ENCODE measurements at places on chromosomes 11 and 22.

DNA sequence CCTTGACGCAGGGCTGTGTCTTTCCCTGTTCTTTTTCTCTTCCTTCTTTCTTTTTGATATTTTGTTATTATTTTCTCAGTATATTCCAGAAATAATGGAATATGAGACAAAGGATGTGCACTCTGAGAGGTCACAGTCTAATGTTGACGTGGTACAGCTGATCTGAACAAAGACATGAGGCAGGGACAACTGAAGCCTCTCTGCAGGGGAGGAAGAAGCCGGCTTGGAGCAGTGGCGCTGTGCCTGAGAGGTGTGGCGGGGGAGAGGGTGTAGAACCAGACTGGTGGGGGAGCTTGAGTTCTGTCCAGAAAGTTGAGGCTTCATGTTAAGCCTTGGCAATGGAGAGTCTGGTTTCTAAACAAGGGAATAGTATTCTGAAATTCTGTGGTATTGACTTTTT is 34.7 kb downstream of the ADAMTS15 start:
- DNase-seq, result no peak

DNA sequence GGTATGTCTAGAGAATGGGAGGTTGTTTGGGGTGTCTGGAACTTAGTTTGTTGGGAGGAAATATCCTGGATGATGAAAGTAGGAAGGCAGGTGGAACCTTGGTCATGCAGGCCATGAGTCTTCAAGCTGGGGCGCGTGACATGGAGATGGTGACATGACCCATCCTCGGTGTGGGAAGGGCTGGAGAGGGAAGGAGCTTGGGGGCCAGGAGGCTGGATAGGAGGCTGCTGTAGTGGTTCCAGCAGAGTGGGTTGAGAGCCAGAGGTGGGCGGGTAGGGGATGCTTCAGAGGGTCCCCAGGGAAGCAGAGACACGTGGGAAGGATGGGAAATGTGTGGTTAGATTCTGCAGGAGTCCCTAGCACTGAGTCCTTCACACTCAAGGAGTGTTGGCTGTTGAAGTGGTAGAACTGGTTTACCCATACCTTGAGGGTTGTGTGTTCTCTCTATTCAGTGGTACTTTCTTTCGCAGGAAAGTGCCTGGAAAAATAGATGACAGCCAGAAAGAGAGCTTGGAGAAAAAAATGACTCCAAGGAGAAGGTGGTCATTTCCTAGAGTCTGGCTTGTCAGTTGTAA is 56.8 kb downstream of the LDLRAD3 start:
- no peak for DNase-seq

DNA sequence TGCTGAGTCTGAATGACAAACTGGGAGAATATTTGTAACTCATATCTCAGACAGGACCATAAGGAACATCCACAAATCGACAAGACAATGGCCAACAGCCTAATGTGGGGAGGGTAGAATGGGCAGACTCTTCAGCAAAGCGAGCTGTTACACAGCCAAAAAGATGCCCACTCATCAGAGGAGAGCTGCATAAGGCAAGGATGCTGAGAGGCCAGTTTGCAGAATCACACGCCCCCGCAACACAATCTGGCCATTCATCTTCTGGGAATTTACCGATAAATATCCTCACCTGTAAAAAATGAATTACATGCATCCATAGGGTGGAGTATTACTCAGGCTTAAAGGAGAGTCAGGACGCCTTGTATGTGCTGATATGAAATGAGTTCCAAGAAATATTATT is 57.5 kb upstream of the SLC22A12 start:
- no peak for DNase-seq

DNA sequence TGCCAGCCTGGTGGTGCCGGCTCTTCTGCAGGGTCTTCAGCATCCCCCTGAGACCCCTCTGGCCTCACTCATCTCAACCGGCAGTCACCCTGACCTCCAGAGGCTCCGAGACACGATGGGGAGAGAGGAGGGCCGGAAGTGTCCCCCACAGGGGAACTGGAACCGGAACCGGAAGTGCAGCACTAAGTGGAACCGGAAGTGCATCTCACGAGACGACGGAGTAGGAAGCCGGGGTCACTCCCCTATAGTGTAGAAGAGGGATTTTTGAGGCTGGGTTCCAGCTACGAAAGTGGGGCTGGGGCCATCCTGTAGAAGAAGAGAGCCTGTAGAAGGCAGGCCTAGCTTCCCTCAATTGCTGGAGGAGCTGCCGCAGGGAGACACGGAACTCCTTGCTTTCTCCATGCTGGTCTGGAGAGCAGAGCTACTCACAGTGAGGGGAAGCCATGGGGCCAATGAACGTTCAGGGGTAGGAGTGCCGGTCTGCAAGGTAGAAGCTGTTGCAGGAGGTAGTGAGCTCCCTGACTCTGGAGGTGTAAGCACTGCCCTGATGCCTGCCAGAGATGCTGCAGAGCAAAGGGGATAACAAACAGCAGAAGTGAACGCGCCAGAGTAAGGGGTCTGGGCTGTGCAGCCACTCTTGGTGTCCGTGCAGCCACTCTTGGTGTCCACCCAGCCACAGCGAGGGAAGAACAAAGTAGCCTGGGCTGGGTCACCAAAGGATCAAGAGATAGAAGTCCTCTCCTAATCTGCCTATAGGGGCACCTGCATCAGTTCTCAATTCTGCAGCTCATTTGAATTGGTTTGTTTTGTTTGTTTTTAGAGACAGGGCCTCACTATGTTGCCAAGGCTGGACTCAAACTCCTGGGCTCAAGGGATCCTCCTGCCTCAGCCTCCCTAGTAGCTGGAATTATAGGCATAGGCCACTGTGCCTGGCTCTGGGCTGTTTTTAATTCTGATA is 21.9 kb downstream of the SCUBE1 start:
- no peak for DNase-seq

DNA sequence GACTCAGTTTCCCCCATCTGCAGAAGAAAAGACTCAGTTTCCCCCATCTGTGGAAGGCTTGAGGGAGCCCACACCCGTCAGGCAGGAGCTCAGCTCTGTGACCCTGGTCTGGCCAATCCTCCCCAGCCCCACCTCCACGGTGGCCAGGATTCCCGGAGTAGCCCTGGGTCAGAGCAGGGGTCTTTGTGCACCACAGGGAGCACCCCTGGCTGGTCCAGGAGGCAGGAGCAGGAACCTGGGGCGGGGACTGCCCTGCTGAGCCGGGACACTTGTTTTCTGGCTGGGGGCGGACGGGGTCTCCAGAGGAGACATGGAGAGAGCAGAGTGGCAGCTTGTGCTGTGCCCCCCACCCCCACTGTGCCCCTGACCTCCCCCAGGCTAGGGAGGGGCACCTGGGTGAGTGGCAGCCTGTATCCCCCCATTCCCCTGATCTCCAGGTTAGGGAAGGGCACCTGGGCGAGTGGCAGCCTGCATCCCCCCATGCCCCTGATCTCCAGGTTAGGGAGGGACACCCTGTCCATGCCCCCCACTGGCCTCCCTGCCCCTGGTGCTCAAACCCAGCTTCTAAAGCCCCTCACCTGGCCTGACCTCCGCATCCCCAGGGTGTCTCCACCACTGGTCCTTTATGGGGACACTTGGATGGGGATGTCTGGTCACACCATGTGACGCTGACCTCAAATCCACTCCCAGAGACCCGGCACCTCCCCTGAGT is 18.8 kb downstream of the IL17REL start:
- DNase-seq, result no peak

GRCh38 chr11:30016588-30017363 is at the start of gene KCNA4:
TSS of gene KCNA4 (minus strand) at chr11:30017030. CDS start at chr11:30012678, 4,352 bp downstream.
- DNase-seq, result no peak

- no peak for DNase-seq
Measured at GRCh38 chr22:25566186-25566897, 1.9 kb downstream of the GRK3 start.

GRCh38 chr11:15146271-15147003 is 31.7 kb downstream of the INSC start:
- DNase-seq, result no peak

- DNase-seq, result no peak
Measured at GRCh38 chr11:10770626-10771254, 19.7 kb downstream of the CTR9 start.

- DNase-seq, result no peak
Measured at GRCh38 chr22:23100124-23100801, 29.9 kb downstream of the GNAZ start.

DNA sequence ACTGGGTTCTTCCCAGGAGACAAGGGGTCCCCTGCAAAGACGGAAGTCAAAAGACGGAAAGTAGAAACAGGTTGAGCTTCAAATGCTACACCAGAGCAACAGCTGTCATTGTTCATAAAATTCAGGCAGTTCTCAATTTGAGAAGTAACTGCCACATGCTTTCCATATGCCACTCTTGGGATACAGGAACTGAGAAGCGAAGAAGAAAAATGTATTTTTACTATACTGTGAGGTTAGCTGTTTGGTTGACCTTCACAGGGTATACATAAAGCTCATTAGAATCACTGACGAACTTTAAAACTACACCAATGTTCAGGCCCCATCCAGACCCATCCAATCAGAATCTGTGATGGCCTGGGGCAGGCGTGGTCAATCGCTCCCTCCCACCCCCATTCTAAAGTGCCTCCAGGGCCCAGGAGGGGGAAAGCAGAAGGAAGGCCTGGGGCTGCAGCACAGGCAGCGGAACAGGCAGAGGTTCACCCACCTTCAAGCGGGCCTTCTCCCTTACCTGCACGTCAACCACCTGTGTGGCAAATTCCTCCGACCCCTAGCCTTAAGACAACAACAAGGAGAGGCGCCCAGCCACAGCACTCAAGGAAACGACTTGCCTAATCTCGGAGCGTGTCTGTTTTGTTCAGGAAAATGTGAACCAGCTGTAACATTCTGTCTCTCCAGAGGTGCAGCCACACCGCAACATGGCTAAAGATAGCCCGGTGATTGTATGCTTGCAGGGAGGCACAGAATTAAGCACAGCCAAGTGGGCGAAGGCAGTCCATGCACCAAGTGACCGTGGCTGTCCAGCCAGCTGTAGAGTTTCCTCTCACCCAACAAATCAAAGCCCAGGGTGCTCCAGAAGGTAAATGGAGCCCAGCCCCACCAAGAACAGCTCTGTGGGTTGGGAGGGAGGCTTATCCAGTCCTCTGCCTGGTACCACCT is 82.6 kb downstream of the MICAL3 start:
- no peak for DNase-seq

DNA sequence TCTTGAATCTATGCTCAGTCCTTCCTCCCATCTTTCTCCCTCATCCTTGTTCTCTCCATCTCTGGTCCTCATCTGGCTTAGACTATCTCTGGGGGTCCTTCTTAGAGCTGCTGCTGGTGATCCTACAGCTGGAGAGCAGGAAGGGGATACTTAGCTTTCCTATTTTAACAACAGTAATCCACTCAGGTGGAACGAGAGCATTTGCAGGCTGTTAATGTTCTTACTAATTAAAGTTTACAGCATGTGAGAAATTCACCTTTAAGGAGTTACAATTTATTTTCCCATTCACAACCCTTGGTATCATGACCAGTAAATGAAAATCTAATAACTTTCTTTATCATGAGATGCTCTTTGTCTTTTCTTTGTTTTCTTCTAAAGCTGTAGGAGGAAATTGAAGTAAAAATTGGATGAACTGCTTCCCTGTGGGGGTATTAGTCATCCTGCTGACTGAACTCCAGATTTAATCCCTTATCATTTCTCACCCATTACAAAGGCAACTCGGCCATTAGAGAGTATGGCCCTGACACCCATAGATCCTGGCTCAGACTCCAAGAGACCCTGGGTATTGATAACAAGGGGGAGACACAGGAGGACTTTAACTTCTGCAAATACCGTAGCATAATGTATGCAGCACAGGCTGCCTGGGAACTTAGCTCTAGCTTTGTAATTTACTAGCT is 37.6 kb upstream of the MTNR1B start:
- no peak for DNase-seq

GRCh38 chr11:3009481-3009880 is 17.4 kb upstream of the NAP1L4 start:
- no peak for DNase-seq

- DNase-seq, result no peak
Measured at GRCh38 chr11:58801974-58802545, 42.4 kb downstream of the GLYATL2 start.

DNA sequence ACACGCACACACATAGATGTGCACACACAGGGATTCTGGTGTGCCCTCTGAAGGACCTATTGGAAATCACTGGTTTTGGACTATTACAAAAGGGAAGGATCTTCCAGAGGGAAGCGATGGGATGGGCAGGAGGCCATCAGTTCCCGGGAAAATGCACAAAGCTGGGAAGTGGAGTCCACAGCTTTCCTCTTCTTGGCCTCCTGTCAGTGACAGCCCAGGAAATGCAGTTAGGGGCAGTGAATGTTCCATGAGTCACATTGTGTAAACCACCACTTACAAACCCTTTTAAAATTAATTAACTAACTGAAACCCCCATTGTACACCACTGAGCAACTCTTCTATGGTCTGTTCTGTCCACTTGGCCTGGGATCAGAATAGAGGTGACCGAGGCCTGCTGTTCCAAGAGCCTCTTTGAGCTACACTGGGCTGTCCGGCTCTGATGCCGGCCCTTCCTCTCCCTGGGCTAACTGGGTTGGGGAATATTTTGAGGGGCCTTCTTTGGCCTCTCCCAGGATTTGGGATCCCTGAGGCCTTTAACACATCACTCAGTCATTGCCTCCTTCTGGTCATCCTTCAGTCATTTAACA is 137.7 kb downstream of the FEZ1 start:
- DNase-seq, result no peak

DNA sequence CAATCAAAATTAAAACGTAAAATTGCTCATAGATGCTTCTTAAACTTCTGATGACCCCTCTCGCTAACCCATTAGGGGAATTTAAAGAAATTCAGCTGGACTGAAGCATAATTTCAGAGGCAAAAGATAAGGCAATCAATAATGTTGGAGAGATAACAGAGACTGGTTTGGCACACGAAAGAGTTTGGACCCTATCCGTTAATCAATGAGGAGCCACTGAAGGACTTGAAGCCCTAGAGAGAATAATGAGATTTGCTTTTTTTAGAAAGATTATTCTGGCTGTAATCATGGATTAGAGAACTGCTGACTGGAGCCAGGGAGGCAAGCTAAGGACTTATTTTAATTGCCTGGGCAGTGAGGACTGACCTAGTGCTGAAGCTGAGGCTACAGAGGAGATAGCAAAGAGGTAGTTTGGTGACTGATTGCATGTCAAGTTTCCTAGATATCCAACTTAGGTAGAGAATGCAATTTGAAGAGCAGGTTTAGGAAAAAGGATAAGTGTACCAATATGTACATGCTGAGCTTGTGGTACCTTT is 11.9 kb upstream of the ARHGAP42 start:
- no peak for DNase-seq

Data from activated T-cell treated with anti-CD3 and anti-CD28 coated beads for 4 hours (primary cell).